Urothelium cell line (cell line): ENCODE measurements at places on chromosomes 2 and 18.

DNA sequence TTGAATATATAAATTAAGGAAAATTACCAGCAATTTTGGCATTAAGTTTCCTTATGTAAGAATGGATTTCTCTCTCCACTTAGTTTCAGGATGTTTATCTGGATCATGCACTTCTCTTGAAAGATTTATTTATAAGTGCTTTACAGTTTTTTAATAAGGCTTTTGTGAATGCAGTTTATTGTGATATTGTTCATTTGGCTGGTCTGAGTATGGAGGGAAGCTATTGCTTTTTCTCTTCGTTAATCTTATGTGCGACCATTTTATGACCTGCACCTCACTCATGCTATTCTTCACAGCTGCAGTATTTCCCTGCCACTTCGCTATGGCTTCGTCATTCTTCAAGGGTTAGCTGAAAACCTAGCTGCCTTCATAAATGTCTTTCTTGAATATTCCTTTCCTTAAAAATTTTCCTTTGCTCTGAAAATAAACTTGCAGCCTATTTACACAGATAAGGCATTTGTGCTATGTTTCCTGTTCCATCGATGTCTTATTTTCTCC lies 233.4 kb downstream of the SOCS6 start:
- no peak for DNase-seq

- DNase-seq, result no peak
Observed at GRCh38 chr2:128284037-128284441, 34.6 kb downstream of the HS6ST1 start.

DNA sequence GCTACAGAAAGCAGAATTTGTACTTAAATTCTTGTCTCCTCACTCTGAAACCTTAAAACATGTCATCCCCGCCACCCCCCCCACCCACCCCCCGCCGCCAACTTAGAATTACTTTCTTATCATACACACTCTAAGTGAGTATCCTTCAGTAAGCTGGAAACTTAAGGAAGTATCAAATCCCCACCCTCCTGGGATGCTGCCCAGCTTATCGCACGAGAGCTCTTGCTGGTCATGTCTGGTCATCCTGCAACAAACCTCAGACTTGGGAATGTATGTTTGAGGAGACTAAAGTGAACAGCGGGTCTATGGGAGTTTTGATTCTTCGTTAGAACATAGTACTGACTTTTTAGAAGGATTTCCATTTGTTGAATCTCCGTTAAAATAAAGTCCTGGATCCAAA lies 203.3 kb downstream of the PTGR3 start:
- no peak for DNase-seq

- DNase-seq, result no peak
Observed at GRCh38 chr2:47888581-47889280, 17.6 kb downstream of the FBXO11 start.

DNA sequence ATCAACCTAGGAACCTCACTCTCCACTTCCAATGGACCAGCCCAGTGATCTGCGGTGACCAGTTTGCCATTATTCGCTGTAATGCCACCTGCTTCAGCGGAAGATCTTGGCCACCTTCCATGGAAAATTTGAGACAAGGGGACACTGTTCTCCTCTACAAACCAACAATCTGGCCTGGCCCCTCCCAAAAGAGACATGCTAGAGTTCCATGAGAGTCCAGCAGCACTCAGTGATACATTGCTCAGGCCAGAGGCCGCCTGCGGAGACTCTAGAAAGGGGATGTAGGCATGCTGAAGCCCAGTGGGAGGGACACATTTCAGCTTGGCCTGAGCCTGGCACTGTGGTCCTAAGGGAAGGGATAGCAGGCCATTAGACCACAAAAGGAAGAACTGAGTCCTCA lies 58.3 kb downstream of the COL6A3 start:
- DNase-seq, result no peak

- DNase-seq, result no peak
Observed at GRCh38 chr2:113976277-113976928, 86.5 kb downstream of the ACTR3 start.

GRCh38 chr2:58638256-58638805 lies 397.2 kb upstream of the FANCL start:
- peak; percentile 44 for DNase-seq

DNA sequence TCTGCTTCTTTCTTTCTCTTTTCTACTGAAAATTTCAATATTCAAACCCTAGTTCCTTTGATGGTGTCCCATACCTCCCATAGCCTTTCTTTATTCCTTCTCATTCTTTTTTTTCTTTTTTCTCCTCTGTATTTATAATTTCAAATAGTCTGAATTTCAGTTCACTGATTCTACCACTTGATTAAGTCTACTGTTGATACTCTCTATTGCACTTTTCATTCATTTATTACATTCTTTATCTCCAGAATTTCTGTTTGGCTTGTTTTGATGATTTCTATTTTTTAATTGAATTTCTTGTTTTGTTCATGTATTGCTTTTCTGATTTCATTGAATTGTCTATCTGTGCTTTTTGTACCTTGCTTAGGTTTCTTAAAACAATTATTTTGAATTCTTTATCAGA lies 111.9 kb upstream of the VRK2 start:
- DNase-seq, result no peak

DNA sequence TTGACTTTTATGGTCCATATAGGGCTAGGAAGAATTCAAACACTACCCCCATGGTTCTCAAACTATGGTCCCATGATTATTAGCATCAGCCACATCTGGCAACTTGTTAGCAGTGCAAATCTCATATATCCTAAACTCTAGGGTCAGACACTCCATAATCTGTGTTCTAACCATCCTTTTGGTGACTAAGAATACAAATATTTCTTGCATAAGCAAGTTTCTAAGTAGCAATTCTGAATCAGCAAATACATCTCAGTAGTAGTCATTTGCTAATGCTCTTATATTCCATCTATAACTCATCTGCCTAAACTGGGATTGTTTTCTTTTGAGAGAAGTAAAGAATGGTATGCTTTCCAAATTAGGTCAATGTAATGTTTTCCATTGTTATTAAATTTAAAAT lies 447.3 kb downstream of the TMX3 start:
- DNase-seq, result peak; percentile 2

DNA sequence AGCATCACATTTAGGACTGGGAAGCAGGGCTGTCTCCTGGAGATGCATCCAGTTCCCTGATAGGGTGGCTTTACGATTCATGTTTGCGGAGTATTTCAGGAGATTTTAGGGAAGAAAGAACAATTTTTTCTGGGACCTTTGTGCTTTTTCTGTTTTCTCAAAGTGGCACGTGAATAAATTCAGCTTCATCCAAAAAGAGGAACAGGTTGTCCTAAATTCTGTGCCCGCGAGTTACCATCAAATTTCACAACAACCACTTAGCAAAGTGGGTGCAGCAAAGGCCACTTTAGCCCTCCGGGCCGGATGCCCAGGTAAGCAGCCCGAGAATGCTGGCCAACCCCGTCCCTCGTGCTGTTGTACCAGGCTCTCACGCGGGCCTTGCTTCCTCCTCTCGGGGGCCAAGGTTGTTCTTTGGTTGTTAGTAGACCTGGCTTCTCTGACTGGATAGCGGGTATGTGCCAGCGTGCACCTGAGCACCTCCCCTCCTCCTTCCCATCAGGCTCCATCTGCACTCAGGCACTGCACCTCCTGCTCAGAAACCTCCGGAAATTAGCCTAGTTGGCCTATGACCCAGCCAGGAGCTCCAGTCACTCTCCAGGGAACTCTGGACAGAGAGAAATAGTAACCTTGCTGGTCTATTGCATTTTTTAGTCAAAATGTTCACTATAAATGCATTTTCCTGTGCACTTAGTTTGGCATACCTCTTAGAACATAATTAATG lies 83.0 kb downstream of the CMPK2 start:
- DNase-seq, result no peak

DNA sequence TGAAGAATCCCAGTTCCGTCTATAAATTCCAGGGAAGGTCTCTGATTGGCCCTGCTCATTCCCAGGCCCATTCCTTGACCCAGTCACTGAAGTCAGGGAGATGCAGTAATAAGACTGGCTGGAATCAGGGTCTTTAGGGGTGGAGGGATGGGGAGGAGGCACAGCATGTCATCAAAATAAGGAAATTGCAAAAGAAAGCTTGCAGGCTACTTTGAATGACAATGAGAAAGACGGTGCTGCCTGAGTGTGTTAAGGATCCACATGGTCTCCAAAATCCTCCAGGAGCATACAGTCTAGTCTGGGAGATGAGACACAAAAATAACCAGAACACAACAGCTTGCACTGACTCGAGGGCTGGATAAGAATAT lies 2.0 kb upstream of the DES start:
- DNase-seq, result no peak

DNA sequence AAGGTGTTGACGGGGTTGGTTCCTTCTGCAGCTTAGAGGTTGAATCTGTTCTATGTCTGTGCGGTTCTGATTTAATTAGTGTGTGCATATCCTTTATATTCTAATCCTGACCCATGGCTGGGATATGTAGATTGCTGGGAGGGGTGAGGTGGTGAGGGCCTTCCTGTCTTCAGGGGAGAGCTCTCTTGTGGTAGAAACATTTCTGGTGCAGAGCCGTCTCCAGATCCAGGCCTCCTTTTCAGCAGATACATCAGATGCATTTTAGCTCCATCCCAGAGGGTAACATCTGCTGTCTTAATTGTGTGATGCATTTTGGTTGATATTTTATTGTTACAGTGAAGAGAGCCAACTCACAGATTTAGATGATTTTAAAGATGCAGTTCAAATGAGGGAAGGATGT lies 227.8 kb downstream of the AGAP1 start:
- DNase-seq, result no peak

DNA sequence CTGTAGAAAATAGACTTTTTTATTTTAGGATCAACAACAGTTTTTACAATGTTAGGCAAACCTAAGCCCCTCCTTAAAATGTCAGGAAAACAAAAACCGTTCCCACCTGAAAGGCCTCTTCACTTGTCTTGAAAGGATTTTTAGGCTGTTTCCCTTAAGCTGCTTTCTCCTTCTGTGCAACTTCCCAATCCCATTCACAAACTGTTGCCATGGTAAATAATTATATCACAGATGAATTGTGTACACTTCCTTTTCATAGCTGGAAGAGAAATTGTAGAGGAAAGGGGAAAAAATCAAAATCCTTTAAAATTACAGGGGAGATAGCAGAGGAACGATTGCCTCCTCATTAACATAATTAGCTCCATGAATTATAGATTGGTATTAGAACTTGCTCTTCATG lies 1488.0 kb upstream of the CELF4 start:
- no peak for DNase-seq

DNA sequence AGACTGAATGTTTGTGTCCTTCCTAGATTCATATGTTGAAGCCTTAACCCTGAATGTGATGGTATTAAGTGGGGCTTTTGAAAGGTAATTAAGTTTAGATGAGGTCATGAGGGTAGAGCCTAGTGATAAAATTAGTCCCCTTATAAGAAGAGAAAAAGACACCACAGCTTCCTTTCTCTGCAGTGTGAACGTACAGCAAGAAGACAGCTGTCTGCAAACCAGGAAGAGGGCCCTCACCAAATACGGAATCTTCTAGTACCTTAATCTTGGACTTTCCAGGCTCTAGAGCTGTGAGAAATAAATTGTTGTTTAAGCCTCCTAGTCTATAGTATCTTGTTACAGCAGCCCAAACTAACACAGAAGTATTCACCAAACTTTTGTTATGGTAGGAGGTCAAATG lies 57.1 kb upstream of the CYTIP start:
- DNase-seq, result no peak

DNA sequence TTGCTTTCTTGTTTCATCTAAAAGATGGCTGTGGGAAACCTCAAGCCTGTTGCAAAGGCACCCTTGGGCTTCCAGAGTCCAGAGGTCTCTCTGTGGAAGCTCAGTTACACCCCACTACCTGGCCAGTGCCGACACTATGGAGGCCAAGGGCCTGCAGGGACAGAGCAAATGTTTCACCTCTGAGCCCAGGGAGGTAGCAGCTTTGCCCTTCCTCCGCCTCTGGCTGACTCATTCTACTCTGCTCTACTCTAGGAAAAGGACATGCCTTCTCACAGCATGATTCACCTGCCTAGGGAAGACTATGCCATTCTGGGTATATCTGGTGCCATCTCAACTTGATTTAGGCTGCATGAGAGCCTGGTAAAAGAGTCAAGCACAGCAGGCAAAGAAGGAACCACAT lies 12.2 kb downstream of the MYOM1 start:
- DNase-seq, result peak; percentile 80

DNA sequence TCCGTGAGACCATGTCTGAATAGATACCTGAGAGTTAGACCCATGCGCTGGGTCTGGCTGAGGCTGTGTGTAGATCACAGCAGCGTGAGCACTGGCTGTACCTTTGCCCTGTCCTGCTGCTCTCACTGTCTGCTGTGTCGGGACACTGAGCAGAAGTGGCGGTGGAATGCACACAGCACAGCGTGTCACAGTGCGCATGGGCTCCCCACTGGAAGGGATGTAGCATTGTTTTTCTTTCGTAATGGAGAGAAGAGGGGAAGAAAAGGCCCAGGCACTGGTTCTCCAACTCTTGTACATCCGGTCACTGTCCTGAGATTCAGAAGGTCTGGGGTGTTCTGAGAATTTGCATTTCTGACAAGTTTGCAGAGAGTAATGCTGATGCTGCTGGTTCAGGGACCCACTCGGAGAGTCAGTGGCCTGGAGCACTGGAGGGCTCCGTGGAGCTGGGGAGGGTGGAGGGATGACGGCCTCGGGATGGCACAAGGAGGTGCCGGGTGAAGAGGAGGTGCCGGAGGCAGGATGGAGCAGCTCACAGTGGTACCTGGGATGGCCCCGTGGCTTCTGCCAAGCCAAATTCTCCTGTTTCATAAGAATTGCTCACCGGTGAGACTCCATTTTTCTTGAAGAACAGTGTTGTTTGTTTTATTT lies 252.8 kb downstream of the LDLRAD4 start:
- no peak for DNase-seq

DNA sequence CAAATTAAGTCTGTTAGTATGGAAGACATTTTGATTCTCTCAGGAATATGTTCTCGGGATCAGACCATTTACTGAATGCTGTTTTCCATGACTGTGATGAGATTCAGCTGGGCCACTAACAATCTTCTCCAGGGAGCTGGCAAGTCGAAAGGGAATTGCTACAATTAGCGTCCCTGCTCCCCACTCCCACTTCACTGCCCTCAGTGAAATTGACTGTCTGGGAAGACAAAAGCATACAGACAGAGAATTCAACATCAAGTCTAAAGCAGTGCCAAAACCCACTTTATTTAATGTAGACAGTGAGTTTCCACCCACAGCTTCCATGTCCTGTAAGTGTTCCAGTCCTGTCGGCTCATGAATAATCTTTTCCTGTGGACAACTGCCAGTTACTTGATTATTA lies 34.0 kb upstream of the COL3A1 start:
- no peak for DNase-seq

GRCh38 chr18:52652391-52652790 lies 312.4 kb downstream of the DCC start:
- DNase-seq, result no peak

DNA sequence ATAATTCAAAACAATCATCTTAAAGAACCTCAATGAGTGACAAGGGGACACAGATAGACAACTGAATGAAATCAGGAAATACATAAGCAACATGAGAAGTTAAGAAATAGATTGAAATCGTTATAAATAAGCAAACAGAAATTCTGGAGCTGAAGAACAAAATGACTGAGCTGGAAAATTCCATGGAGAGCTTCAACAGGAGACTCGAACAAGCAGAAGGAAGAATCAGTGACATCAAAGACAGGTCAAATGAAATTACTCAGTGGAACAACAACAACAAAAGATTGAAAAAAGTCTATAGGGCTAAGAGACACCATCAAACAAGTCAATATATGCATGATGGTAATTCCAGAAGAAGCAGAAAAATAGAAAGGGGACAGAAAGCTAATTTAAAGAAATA lies 89.5 kb upstream of the ALKAL2 start:
- DNase-seq, result no peak

- DNase-seq, result no peak
Observed at GRCh38 chr2:160606341-160606740, 112.7 kb upstream of the RBMS1 start.

GRCh38 chr2:134574611-134575330 lies 144.0 kb downstream of the TMEM163 start:
- no peak for DNase-seq

- DNase-seq, result no peak
Observed at GRCh38 chr2:218732761-218733158, 22.1 kb downstream of the TTLL4 start.
